ENCODE measurements at places on chromosomes 1 and 21.

GRCh38 chr1:73765551-73766233 lies 432.3 kb downstream of the LRRIQ3 start:
- DNase-seq: no peak

GRCh38 chr1:159925719-159926078 lies 392 bp upstream of the TAGLN2 start:
- peak; percentile 21 for DNase-seq

DNA sequence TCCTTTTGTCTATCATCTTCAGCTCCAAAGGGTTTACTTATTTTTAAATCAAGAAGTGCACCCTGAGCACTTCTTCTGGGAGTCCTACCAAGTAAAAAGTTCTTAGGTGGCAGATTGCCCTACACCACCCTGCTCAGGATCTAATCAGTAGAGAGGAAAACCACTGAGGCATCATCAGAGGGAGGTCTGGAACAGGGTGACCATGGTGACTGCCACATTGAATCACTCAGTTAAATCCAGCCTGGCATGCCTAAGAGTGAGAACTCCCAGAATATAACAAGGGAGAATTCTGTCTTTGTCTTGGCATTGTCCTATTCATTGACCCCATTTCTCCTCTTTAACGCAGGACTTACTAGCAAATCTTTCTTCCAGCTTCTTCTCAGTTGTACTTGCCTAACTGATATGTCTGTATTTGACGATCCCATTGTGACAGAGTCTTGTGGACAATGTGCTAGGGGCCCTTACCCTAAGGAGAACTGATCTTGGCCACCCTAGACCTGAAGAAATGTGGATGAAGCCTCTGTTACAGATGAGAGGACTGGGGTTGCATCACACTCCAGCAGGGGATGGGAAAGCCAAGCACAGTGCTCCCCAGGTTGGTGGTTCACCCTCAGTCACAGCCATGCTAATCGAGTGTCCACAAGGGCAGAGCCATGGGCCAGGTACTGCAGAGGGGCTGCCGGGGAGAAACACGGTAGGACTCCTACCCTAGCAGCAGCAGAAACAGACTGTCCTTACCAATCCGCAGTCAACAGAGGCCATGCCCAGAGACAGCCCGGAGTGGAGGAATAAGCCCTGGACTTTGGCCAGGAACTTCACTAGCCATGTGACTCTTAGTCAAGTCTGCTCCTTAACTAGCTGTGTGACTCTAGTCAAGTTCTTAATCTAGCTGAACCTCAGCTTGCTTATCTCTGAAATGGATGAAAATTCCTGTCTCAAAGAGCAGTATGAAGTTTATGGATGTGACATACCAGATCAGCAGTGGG lies 15.4 kb downstream of the PKP1 start:
- DNase-seq: no peak

DNA sequence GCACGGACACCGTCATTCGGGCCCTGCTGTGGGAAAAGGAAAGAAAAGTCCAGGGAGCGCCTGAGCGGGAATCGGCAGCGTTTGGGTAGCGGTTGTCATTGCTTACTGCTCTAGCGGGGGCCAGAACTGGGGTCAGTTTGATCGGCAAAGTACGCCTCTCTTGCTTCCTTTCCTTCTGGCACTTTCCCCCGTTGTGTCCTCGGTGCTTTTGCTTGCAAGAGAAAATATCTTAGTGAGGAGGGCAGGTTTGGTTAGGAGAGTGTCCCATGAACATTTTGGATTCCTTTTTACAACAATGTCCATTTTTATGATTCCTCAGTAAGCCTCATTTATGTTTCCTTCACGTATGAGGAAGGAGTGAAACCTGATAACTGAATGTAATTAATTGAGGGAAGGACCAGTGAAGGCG lies 670 bp downstream of the ST3GAL3 start:
- DNase-seq: peak; percentile 10

- DNase-seq: no peak
Measured at GRCh38 chr1:198929961-198930599, 291.2 kb downstream of the PTPRC start.
